Cortex of kidney (tissue), 1 donor: ENCODE measurements at places on chromosomes 11 and 22.

GRCh38 chr11:41499429-41499828 is 40.0 kb upstream of the LRRC4C start:
- DNase-seq: no peak

DNA sequence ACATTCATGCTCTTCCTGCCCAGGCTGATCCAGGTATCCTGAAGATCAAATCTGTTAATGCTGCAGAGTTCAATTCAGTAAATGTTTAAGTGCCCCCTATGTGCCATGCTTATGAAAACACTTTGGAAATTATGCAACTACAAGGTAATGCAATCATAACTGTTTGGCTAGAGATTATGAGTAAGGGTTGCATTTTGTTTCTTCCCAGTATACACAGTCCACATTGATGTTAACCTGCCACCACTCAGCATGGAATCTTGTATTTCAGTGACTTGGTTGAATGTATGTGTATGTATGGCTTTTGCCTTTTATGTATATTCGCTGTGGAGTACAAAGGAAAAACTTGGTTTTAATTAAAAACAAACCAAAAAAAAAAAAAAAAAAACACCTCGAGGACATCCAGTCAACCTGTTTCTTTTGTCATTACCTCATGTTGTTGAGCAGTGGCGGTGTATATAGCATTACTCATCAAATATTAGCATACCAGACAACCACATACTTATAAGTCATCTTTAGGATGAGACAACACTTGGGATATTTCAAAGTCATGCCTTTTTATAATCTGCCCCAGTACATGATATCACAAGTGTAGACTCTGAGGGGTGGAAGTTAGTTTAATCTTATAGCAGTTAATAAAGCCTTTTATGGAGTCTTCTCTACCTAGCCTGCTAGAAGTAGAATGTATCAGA is 86.1 kb upstream of the HORMAD2 start:
- no peak for DNase-seq

DNA sequence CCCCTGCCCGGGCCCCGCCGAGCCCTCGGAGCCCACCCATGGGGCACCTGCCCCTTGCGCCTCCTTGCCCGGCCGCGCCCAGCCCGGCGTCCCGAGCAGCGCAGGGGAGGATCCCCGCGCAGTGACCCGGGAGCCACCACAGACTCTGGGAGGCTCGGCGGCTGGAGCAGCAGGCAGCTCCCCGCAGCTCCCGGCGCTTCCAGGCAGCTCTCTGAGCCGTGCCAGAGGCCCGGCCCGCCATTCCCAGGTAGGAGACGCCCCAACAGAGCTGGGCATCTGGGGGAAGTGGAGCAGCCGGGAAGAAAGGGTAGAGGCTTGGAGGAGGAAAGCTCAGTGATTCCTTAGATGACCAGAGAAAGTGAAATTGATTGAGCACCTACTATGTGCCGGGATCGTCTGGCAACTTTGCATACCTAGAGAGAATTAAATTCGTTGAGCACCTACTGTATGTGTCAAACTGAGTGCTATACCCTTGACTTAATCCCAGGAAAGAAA is 670 bp downstream of the RASD2 start:
- no peak for DNase-seq

- no peak for DNase-seq
Measured at GRCh38 chr11:69982690-69983570, 95.2 kb upstream of the ANO1 start.

- DNase-seq: no peak
Measured at GRCh38 chr11:73493956-73494598, 103.8 kb downstream of the FAM168A start.

DNA sequence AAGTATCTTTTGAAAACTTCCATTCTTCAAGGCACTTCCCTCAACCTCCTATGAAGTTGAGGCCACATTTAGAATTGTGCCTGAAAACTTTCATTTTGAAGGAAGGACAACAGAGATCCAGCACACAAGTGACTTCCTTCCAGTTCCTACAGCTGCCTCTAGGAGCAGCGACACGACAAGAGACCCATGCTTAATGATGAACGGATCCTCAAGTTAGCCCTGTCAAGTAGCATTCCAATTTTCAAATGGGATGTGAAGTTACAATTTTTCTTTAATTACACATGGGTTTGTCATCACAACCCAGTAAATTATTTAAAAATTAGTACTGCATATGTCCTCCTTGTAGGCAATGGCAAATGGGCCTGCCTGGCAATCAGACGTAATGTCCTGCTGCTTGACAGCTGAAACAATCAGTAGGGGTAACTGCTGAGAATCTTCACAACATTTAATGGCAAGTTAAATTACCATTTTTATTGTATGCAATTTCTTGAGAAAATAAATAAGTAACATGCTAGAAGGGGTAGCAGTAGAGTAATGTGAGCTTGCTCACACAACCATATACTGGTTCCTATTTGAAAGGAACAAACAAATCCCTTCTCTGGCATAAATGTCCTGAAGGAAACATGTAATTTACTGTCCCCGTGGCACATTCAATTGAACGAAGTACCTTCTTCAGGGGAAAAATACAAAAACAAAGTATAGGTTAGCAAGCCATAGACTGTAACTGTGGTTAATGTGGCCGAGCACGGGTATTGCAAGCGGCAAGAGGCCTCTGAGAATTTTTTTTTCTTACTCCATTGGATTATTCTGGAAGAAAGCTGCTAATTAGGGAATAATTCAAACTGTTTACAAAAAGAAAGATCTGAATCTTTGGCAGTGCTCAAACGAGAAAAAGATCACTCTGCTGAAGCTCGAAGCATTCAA is 288.3 kb downstream of the CADM1 start:
- DNase-seq: no peak

DNA sequence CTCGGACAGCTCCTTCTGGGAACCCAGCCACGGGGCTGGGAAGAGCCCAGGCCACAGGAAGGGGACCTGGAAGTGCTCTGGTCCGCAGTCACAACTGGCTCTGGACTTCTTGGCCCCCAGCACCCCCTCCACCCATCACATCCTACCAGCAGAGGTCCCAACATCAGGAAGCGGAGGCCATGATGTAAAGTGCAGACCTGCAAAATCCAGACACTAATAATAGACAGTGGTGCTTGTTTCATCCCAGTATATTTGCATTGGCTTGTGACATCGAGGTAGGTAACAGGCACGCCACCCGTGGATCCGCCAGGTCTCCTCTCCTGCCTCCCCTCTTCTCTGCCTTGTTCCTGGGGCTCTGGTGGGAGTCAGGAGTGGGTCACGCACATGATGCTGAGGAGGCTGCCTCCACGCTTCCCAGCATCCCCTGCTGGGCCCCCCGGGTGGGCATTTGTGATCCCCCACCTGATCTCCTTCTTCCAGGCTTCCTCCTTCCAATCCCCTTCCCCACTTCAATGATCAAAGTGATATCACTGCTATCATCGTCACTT is 1454.0 kb downstream of the BRD1 start:
- no peak for DNase-seq

DNA sequence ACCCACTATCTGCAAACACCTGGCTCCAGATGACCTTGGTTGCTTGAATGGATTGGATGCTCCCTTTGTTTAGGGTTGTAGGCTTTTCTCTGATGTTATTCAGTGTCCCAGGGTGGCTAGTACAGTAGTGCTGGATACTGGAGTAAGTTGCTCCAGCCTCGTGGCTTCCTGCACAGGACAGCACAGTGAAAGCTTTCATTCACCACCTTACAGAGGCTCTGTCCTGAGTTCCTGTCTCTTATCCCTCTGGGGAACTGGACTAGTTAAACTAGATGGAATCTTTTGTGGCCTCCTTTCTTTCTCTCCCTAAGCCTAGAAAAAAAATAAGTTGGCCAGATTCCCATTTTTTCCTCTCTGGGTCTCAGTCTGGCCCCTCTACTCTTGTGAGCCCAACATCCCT is 42.6 kb downstream of the MRPL48 start:
- DNase-seq: no peak

GRCh38 chr22:37460684-37461083 is 25.5 kb downstream of the MFNG start:
- DNase-seq: no peak

GRCh38 chr22:37169406-37169805 is 18.6 kb downstream of the C1QTNF6 start:
- no peak for DNase-seq

GRCh38 chr11:130299978-130300377 is 14.7 kb downstream of the ZBTB44 start:
- no peak for DNase-seq

DNA sequence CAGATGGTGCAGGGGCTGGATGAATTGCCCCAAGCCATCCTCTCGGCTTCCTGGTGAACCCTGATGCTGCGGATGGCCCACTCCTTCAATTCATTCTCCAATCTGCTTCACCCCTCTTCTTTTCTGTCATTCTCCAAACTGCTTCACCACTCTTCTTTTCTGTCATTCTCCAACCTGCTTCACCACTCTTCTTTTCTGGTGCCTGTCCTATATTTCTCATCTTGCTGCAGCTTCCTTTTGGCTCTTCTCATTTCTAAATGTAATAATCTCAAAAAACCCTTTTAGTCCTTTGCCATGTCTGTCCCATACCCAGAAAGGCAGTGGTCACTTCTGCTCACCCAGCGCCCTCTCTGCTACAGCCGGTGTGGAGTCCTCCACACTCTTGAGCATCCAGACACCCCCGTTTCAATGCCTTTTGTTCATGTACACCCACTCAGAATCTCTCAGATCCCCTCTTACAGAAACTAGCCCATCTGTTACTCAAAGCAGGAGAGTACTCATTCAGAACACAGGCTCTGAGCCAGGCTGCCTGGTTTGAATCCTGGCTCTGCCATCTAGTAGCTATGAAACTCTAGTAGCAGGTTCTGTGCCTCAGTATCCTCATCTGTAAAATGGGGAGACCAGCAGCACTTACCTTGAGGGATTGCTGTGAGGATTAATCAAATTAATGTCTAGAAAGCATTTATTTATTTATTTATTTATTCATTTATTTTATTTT is 14.9 kb downstream of the SERPIND1 start:
- no peak for DNase-seq

GRCh38 chr22:50702261-50702671 is 29.6 kb downstream of the SHANK3 start:
- DNase-seq: no peak

GRCh38 chr22:37647317-37647716 is 7.8 kb downstream of the SH3BP1 start:
- no peak for DNase-seq

GRCh38 chr11:106939157-106939556 is 79.1 kb downstream of the GUCY1A2 start:
- no peak for DNase-seq

DNA sequence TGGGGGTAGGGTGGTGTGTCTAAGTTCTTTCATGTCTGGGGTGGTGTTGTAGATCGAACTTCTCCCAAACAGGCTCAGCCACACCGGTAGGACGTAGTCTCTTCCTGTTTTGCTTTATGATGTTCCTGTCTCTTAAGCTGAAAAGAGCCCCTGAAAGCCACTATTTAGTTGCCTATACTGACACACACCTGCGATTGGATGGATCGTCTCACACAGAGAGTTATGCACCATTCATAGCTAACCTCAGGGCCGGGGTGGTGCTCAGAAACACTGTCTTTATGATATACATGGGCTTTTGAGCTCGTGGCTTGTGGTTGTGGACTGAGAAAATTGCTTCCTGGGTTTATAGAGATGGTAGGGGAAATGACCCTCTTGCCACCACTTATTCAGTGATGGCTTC is 137.6 kb downstream of the TEAD1 start:
- no peak for DNase-seq

DNA sequence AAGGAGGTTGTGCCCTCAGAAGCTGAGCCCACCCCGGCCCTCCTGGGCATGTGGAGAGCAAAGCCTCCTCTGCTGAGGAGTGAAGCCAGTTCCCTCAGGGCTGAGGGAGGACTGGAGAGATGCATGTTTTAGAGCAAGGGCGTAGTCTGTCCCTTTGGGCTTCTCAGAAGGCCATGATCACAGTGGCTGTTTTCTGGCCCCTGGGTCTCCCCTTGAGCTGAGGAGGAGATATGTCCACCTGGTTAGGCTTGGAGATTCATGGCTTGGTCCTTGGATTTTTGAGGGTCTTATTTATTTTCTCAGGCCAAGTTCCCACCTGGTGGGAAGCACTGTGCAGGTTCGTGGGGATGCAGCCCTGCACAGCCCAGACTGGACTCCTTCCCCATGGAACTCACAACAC is 46.5 kb upstream of the THY1 start:
- no peak for DNase-seq

- no peak for DNase-seq
Measured at GRCh38 chr11:132185726-132186592, 815.5 kb downstream of the NTM start.

DNA sequence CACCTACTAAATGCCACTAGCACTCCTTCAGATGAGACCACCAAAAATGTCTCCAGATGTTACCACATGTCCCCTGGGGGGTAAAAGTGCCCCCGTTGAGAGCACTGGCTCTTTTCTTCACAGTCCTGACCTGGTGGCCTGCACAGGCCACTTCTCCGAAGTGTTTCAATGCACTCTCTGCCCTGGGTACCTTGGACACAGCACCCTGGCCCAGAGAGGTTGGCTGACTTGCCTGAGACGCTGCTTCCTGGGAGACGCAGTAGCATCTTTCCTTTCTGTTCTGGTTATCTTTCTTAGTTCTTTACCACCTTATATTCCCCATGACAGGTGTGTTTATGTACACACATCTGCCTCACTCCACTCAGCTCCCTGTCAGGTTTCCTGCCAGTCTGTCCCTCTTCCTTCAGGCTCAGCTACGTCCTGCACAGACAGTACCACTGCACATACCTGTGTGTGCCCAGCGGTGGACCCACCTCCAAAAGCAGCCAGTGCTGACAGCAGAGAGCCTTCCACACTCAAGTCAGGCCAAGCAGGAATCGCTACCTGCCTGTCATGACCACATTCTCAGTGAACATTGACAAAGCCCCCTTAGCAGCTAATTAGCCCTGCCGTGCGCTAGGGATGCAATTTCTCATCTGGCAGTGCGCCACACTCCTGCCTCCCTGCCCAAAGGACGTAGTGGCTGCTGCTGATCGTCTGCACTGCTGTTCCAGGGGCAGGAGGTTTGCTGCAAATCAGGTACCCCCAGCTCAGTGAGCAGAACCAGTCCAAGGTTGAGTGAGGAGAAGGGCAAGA is 39.0 kb downstream of the FAM83F start:
- DNase-seq: no peak

- DNase-seq: no peak
Measured at GRCh38 chr22:28032861-28033260, 113.8 kb upstream of the PITPNB start.

DNA sequence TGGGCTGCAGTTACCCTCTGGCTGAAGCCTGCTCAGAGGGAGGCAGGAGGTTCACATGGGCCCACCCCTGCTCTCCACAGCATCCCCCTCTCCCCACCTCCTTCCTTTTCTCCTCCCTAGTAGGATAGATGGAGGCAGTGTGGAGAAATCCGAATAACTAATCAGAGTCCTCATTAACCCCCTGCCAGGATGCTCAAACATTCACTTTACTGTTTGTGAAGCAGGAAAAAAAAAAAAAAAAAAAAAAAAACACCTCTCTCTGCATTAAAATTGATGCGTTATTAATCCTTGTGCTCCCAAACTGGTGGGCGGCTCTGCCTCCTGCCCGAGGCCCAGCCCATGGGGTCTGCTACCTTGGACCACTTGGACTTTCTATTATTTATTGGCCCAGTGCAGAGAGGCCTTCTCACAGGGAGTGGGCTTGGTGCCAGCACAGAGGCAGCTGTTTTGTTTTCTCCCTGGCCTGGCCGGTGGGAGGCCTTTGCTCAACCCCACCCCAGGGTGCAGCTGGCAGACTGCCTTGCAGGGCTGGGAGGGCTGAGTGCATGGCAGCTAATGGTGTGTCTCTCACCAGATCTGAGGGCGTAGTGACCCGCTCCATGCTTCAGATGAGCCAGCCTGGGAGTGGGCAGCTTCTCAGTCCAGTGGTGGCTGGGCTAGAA is 150.7 kb downstream of the PKNOX2 start:
- DNase-seq: no peak
